Thyroid gland (tissue), 4 donors: ENCODE measurements at places on chromosomes 2 and 18. TPM values are rescaled to one million over a fixed set of nuclear protein-coding genes. Genes with fewer than 3 reads are reported as not detected.

The PLCL1 gene
- 9.5 TPM for total RNA-seq

The HOXD13 gene
- total RNA-seq: not detected

The STAMBP gene
- 32.0 TPM for total RNA-seq

The CHST9 gene
- total RNA-seq: under 0.01 TPM

The SULT1C3 gene
- not detected for total RNA-seq

The SLC4A3 gene
- 3.2 TPM for total RNA-seq

The TMEM237 gene
- total RNA-seq: 27.5 TPM

The REEP1 gene
- total RNA-seq: 5.4 TPM

The GALNT14 gene
- 1.1 TPM for total RNA-seq

The SEMA4C gene
- total RNA-seq: 14.5 TPM

The GALNT13 gene
- total RNA-seq: not detected

The HOXD12 gene
- total RNA-seq: not detected

The TWIST2 gene
- 10.4 TPM for total RNA-seq

The SP9 gene
- total RNA-seq: not detected

The PSMA8 gene
- not detected for total RNA-seq

The TIMM21 gene
- total RNA-seq: 19.1 TPM

The NTSR2 gene
- total RNA-seq: not detected

The B4GALT6 gene
- 2.6 TPM for total RNA-seq

The SH3RF3 gene
- total RNA-seq: 2.1 TPM

The TMEM247 gene
- total RNA-seq: not detected

The SH2D6 gene
- total RNA-seq: 2.7 TPM

The ALK gene
- 0.22 TPM for total RNA-seq

The FAP gene
- total RNA-seq: 7.8 TPM

The POTEC gene
- not detected for total RNA-seq

The SLC38A11 gene
- total RNA-seq: 3.7 TPM

The C1GALT1C1L gene
- total RNA-seq: 0.68 TPM

The KCNE4 gene
- 17.5 TPM for total RNA-seq

The ACADL gene
- total RNA-seq: 72.7 TPM

The KANSL1L gene
- 75.8 TPM for total RNA-seq

The STPG4 gene
- 1.1 TPM for total RNA-seq

The HOXD3 gene
- total RNA-seq: 3.0 TPM

The VIL1 gene
- not detected for total RNA-seq

The CFC1 gene
- not detected for total RNA-seq

The ACKR3 gene
- total RNA-seq: 32.2 TPM

The CD8B gene
- 0.54 TPM for total RNA-seq

The ACVR1C gene
- total RNA-seq: 0.56 TPM

The RAD51AP2 gene
- total RNA-seq: not detected

The INO80B gene
- 46.5 TPM for total RNA-seq

The CNTNAP5 gene
- not detected for total RNA-seq

The RELCH gene
- 61.4 TPM for total RNA-seq

The M1AP gene
- total RNA-seq: 1.3 TPM

The ATP8B1 gene
- total RNA-seq: 71.8 TPM

The MRPL33 gene
- total RNA-seq: 129 TPM

The ALPP gene
- total RNA-seq: not detected

The ODC1 gene
- total RNA-seq: 76.2 TPM

The CAPN14 gene
- 0.27 TPM for total RNA-seq

The SNED1 gene
- 122 TPM for total RNA-seq
